ENCODE measurements at places on chromosomes 12 and 14.

DNA sequence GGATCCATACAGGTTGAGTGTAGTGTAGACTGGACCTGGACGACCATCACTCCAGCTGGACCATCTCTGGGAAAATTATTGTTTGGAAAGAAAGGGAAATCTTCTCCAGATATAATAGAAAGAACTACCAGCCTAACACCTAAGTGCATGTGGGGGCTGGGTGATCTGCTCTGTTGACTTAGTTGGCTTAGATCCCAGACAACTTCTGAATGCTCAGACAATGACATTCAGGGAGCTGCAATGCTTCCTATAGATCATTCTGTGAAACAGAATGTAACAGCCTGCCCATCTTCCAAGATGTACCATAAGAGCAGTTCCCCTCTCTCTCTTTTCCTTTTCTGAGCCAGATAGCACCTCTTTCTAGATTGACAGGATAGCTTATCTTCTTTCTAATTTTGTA lies 572.8 kb upstream of the STXBP6 start:
- DNase-seq = no peak

DNA sequence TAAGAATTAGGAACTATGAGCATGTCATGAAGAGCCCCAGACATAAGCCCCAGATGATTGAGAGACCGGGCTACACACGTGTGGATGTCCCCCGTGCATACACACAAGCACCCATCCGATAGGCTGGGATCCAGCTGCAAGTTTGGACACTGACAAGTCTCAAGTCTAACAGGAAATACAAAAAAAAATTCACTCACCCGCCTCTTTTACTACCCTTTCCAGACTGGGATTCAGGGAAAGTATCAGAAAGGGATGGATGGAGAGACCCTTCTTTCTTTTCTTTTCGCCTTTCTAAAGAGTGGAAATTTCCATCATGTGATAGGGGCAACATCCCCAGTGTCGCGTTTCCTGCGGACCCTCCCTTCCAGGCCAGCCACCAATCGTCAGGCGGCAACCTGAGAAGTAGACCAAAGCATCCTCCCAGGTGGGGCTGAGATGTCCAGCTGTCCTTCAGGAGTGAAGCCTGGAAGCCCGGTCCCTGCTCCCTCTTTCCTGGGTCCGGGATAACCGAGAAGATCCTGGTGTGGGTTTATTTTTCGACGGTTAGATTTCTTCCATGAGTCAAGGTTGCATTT lies 6.4 kb upstream of the SLC38A4 start:
- no peak for DNase-seq

GRCh38 chr12:128911861-128912260 lies 58.6 kb downstream of the GLT1D1 start:
- DNase-seq = no peak

GRCh38 chr14:71985538-71986189 lies 53.4 kb downstream of the RGS6 start:
- DNase-seq = no peak

Measured in MM.1S (cell line).